ENCODE measurements at places on chromosomes 7 and 10.

DNA sequence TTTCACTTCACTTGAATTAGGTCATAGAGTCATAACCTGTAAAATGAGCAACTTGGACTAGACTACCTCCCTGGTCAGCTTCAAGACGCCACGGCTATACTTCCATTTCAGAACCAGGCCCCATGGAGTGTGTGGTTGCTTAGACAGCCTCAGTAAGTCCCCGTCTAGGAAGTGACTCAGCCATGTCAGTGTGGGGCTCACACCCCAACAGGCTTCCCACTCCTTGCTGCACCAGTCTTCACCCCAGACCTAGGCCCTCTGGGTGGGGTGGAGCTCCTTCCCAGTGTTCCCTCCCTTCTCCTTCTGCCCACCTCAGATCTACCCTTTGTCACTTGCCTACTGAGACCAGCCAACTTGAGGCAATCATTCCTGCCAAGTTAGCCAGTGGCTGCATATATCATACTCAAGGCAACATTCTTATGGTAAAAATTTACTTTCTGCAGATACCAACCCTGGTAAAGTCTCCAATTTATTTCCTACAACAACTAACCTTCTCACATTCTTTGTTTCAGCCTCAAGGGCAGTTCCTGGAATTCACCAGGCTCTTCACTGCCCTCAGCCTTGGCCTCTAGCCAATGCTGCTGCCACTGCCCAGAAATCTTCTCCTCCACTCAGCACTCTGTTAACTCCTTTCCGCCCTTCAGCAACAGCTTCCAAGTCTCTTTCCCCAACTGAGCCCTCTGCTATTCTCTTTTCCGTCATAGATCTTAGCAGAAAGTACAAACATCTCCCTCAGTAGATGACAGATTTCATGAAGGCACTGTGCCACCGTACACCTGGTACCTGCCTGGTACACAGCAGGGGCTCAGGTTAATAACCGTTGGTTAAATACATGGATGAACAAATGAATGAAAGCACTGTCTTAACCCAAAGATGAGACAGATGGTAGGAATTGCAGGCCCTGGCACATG is 31.3 kb upstream of the ZNRF2 start:
- no peak for DNase-seq

DNA sequence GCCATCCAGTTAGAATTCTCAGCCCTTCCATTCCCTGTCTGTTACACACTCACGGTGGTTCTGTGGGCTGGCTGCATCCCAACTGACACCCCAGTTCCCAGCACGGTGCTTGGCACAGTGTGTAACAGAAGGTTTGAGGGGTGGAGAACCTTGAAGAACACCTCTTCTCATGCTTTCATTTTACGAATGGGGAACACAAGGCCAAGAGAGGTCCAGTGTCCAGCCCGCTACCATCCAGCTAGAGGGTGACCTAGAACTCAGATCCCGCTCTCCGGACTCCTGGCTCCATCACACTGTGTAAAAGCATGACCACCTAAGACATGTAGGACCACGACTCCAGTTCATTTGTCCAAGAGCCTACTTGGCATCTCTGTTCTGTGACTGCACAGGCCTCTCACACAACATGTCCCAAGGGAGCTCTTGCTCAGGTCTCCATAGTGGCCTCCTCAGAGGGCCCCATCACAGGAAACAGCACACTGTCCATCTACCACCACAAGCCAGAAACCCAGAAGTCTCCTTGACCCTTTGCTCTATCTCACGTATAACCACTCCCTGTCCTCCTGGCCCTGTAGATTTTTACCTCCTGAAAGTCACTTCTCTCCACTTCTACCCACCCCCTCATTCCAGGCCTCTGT is 2.8 kb upstream of the CDH23 start:
- DNase-seq, result no peak

GRCh38 chr7:143436325-143436946 is 6.8 kb upstream of the TAS2R60 start:
- DNase-seq, result no peak

- no peak for DNase-seq
Observed at GRCh38 chr7:80954191-80954590, 35.3 kb upstream of the SEMA3C start.

DNA sequence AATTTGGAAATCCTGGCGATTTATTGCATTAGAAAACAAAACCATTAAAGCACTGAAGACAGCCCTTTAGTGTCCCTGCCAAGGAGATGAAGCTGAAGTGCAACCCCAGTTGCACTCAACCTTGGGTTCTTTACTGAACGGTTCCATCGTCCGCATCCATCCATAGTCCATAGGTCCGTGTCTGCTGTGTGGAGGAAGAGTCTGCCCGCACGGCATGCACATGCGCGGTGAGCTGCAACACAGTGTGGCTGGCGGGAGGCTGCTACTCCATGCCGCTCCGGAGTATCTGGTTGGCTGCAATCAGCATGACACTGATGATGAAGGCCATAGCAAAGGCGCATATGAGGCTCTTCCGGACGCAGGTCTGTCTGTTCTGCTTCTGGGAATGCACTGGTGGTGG is 624.6 kb downstream of the CALN1 start:
- DNase-seq, result no peak

DNA sequence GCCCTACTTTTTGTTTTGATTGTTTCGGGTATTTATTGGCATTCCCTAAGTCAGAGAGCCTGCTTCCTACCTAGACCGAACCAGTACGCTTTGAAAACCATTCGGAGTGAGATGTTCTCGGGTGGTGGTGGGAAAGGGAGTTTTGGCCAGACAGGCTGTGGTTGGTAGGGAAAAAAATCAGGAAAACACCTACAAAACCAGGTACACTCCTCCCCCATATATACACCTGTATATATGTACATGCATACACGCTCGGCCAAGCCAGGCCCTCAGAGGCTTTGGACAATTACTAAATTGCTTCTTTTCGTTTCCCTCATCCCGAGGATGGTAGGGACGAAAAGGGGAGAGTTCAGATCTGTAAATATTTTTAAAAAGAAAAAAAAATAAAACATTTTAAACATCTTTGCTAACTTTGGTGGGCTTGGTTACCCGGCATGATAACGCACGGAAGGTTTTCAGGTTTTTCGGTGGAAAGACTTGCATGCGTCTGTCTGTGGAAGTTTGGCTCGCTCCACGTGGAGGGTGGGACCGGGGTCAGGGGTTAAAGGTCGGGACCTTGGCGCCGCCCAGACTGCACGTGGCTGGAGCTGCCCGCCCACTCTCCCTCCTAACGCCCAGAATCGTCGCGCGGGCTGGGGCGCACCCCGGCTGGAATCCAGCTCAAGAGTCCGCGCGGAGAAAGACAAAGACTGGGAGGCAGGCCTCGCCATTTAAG is 2.5 kb downstream of the HMX2 start:
- no peak for DNase-seq

DNA sequence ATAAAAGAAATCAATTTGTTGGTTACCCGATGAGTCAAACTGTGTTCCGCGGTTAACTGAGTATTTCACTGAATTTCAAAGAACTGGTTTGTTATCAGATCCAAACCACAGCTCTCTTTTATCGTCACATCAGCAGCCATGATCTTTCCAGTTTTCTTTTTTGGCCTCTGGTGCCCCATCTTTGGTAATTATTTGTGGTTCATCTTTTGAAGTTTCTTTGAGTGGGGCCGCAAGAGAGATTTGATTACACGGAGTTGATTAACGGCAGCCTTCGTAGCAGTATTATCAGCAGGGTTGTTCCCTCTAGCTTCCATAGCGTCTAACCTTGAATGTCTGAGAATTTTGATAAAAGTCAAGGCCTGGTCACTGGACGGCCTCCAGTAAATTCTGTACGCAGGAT is 154.9 kb upstream of the TNRC18 start:
- no peak for DNase-seq

DNA sequence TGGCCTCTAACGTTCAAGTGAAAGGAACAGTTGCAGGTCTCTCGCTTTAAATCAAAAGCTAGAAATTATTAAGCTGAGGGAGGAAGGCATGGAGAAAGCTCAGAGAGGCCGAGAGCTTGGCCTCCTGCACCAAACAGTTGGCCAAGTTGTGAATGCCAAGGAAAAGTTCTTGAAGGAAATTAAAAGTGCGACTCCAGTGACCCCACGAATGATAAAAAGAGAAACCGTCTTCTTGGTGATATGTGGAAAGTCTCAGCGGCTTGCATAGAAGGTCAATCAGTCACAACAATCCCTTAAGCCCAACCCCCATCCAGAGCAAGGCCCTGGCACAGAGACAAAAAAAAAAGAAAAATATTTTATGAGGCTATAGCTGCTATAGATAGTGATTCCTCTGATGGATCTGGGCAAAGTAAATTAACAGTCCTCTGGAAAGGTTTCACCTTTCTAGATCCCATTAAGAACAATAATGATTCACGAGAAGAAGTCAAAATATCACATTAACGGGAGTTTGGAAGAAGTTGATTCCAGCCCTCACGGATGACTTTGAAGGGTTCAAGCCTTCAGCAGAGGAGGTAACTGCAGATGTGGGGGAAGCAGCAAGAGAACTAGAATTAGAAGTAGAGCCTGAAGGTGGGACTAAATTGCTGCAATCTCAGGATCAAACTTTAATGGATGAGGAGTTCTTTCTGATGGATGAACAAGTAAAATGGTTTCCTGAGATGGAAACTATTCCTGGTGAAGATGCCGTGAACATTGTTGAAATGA is 42.5 kb upstream of the INPP5A start:
- no peak for DNase-seq

- no peak for DNase-seq
Observed at GRCh38 chr10:108662975-108663374, 1260.3 kb downstream of the XPNPEP1 start.

GRCh38 chr10:133142523-133143199 is 17.4 kb upstream of the KNDC1 start:
- no peak for DNase-seq

GRCh38 chr7:21338728-21339164 is 89.1 kb upstream of the SP4 start:
- peak; percentile 38 for DNase-seq

- no peak for DNase-seq
Observed at GRCh38 chr10:111035542-111035941, 41.3 kb upstream of the ADRA2A start.

GRCh38 chr7:40742270-40742669 is 607.5 kb downstream of the SUGCT start:
- DNase-seq, result no peak

- DNase-seq, result no peak
Observed at GRCh38 chr10:22736134-22736533, 21.8 kb upstream of the PIP4K2A start.

Measured in activated CD4-positive, alpha-beta T cell treated with anti-CD3 and anti-CD28 coated beads for 24 hours (primary cell).